ENCODE measurements at places on chromosomes 2 and 18.

GRCh38 chr2:201831469-201831868 lies 25.1 kb downstream of the CDK15 start:
- DNase-seq = no peak

- peak; percentile 39 for DNase-seq
These were observed 13.4 kb upstream of the COPS8 start for GRCh38 chr2:237072067-237072931.

DNA sequence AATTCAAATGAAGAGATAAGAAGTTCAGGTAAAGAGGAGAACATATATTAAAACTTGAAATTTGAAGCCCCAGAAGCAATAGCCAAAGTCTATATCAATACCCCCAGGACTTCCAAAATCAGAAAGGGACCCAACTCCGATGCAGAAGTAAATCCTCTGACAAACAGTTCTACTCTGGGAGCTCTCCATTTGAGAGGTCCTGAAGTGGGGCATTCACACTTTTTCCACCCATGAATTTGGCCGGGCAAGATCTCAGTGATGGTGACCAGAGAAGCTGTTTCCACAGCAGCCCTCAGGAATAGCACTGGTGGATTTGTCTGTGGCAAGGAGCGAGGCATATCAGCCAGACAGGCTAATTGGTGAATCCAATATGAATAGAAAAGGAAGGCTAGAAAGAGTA lies 313.6 kb upstream of the MC4R start:
- DNase-seq = no peak

- no peak for DNase-seq
These were observed 342 bp downstream of the CYB5A start for GRCh38 chr18:74291472-74291770.

DNA sequence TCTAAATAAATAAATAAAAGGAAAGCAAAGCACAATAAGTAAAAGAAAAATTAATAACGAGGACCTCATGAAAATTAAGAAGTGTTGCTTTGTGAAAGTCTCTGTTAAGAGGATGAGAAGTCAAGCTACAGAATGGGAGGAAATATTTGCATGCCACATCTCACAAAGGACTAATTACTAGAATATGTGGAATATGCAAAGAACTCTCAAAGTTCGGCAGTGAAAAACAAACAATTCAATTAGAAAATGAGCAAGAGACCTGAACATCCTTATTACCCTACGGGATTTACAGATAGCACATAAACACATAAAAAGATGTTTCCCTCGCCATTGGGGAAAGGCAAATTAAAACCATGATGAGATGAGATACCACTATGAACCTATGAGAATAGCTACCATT lies 23.3 kb downstream of the CYP26B1 start:
- DNase-seq = no peak
